ENCODE measurements at places on chromosomes 6 and 20.

DNA sequence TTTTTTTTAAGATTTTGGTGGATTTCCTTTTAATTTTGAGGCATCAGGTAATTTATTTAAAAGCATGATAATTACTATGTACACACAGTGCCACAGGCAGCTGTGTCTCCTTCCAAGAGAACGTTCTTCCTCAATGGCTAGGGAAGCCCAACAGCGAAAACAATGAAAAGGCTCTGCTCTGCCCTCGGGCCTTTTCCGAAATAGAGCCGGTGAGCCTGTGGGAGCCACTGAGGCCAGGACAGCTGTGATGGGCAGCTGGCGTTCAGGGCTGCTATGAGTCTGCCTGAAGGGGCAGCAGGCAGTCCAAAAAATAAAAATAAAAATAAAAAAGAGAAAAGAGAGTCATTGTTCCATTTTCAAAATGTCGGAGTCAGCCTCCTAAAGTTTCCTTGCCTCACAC lies 443.8 kb downstream of the KIF16B start:
- H3K4me3 ChIP-seq: no peak overlapping the region
- H3K4me1 ChIP-seq: no peaks in the 10 kb centered on the region
- no peak overlapping the region for H3K27ac ChIP-seq
- no peak for DNase-seq
- no peaks in the 10 kb centered on the region for H3K36me3 ChIP-seq

- no peaks in the 10 kb centered on the region for H3K4me1 ChIP-seq
- no peaks in the 10 kb centered on the region for H3K36me3 ChIP-seq
- no peak overlapping the region for H3K27ac ChIP-seq
- H3K27me3 ChIP-seq: no peaks in the 10 kb centered on the region
Observed at GRCh38 chr6:89985751-89986493, 91.7 kb downstream of the GJA10 start.

GRCh38 chr6:108697561-108698161 lies 136.9 kb downstream of the FOXO3 start:
- H3K27ac ChIP-seq: no peak overlapping the region
- H3K27me3 ChIP-seq: no peaks in the 10 kb centered on the region
- H3K36me3 ChIP-seq: no peaks in the 10 kb centered on the region
- no peak overlapping the region for H3K4me3 ChIP-seq
- H3K4me1 ChIP-seq: no peaks in the 10 kb centered on the region

GRCh38 chr6:170237999-170238740 lies 52.7 kb downstream of the DLL1 start:
- no peaks in the 10 kb centered on the region for H3K27me3 ChIP-seq
- no peaks in the 10 kb centered on the region for H3K36me3 ChIP-seq
- H3K4me1 ChIP-seq: no peaks in the 10 kb centered on the region
- DNase-seq: no peak
- H3K27ac ChIP-seq: no peak overlapping the region

DNA sequence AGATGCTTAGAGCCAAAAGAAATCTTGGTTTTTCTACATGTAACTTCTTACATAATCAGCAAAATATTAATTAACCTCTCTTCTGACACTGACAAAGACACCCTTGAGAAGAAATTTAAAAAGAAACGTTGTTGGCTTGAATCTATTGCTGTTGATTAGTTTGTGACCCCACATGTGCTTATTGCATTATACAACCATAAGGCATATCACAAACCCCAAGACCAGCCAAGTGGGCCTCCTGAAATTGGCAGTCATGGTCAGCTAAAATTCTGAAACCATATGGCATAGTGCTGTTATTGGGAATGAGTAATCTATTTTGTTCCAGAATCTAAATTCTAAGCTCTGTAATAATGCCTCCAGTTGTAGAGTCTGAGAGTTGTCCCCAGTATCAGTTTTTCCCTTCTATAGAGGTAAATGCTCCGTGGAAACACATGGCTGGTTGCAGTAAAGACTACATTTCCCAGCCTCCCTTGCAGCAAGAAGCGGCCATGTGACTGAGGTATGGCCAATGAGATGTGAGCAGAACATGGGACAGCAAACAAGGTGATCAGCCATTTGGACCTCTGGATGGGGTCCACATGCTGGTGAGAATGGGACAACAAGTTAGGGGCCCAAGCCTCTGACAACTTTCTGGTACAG lies 42.3 kb upstream of the PTPN1 start:
- no peak overlapping the region for H3K4me3 ChIP-seq
- H3K4me1 ChIP-seq: peaks cover 9% of the 10 kb centered on the region
- H3K36me3 ChIP-seq: no peaks in the 10 kb centered on the region
- H3K27ac ChIP-seq: no peak overlapping the region
